ENCODE measurements at places on chromosomes 16 and 17. TPM values are rescaled to one million over a fixed set of nuclear protein-coding genes. Genes with fewer than 3 reads are reported as not detected.

ADGRG3 gene
- not detected for total RNA-seq

PRSS27 gene
- total RNA-seq: not detected

HSPB9 gene
- total RNA-seq: not detected

ZNF668 gene
- total RNA-seq: 8.7 TPM

APOH gene
- total RNA-seq: not detected

TAC4 gene
- not detected for total RNA-seq

METTL2A gene
- total RNA-seq: 27.7 TPM

AOC3 gene
- total RNA-seq: 0.06 TPM

PRSS33 gene
- not detected for total RNA-seq

PLXDC1 gene
- 0.11 TPM for total RNA-seq

OSGIN1 gene
- total RNA-seq: 1.4 TPM

GRCh38 chr17:57132663-57133062 lies 47.6 kb downstream of the AKAP1 start:
- DNase-seq: no peak

DNA sequence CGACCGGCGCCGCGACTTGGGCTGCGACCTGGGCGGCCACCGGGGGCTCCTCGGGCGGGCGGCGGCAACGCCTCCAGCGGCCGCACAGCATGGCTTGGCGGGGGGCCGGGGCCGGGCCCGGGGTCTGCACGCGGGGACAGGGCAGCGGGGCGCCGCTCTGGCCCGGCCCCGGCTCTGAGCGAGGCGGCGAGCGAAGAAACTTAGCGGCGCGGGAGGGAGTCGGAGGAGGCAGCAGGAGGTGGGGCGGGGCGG lies at the start of gene PLCD3:
Gene PLCD3 (minus strand): TSS at position 196 of the 252 bp plus-strand sequence. CDS start 105 bp downstream, at position 91.
- no peak for DNase-seq

DNA sequence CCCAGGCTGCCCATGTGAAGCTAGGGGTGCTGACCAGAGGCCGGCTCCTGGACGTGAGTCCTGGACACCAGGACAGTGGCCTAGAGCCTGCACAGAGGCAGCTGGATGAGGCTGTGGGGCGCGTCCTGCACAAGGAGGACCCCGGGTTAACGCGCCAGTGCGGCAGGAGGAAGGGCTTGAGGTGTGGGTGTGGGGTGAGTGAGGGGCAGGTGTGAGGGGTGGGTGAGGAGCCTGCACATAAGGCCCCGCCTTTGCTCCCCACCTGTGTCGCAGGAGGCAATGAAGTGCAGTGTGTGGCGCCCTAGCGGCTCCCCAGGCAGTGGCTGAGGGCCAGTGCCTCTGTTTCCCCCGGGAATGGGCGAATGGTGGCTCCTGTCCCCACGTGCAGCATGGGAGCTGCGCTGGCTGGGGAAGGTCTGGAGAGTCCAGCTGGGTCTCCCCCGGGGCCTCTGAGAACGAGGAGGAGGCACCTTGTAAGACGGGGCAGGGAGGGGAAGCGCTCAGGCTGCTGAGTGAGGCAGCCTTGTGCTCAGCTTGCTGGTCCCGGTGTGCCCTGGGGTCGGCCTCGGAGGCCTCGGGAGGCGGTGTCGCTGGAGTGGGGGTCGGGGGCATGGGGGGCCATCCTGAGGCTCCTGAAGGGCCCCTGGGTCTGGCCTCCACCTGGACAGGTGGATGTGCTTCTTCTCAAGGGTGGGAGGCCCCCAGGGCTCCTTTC lies 3.2 kb downstream of the CD7 start:
- DNase-seq: no peak

GRCh38 chr16:81349608-81350305 lies 35.0 kb downstream of the GAN start:
- no peak for DNase-seq

- DNase-seq: no peak
These were observed 15.6 kb downstream of the C16orf90 start for GRCh38 chr16:3479654-3480216.

- peak; percentile 36 for DNase-seq
These were observed 69.2 kb downstream of the CDC27 start for GRCh38 chr17:47119746-47120520.

GRCh38 chr17:19714542-19715411 lies 1.6 kb downstream of the SLC47A2 start:
- DNase-seq: no peak

GRCh38 chr16:84209989-84210388 lies 19.0 kb downstream of the ADAD2 start:
- DNase-seq: no peak

DNA sequence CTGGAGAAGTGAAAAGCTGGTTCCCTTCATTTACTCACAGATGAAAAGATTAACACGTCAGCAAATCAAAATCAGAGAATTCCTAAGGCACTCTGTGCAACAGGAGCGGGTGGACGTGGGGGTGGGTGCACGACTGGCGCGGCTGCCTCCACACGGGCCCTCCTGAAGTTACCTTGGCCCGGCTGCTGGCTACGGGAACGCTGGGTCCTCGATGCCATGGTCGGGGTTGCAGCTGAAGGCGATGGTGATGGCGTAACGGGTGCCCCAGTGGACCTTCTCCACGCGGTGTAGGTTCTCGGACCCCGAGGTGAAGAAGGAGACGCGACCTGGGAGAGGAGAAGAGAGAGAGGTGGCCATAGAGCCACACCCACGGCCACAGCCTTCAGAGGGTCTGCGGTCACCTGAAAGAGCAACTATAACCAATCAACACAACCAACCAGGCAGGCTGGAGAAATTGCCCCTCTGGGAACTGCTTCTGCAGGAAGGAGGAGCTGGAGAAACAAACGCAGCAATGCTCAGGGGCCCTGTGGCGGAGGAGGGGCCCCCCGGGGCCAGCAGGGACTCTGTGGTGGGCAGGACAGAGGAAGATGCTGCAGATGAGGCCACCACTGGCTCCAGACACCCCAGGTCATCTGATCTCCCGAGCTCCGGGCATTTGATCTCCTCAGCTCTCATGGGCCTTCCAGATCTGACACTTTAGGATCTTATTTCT lies 20.8 kb downstream of the UTS2R start:
- DNase-seq: no peak

- DNase-seq: no peak
These were observed 18.4 kb downstream of the SOX9 start for GRCh38 chr17:72139212-72139611.

- DNase-seq: no peak
These were observed 421.1 kb upstream of the C16orf82 start for GRCh38 chr16:26645614-26646013.

GRCh38 chr17:48444516-48445247 lies 14.7 kb upstream of the SKAP1 start:
- no peak for DNase-seq

- DNase-seq: peak; percentile 97
These were observed 214.6 kb downstream of the MRTFB start for GRCh38 chr16:14285513-14286367.

DNA sequence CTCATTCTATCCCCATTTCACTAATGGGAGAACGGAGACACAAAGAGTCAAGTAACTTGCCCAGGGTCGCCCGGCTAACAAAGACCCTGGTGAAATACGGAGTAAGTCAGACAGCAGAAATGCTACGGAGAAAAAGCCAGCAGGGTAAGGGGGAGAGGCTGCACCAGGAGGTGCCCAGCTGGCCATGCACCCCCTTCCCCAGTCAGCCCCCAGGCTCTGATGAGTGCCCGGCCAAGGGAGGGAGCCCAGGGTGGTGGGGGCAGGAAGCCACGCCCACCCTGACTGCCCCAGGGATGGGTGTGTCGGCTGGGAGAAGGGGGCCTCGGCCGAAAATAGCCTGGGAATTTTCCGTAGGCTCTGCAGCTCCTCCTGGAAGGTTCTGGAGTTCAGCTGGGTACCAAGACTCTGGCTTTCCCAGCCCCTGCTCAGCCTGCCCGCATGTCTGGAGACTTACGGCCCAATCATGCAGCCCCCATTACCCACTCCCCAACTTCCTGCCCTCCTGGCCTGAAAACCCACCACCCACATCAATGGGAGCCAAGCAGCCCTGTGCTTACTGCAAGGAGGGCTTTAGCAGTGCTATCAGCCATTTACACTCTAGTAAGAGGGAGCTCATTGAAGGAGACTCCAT lies 4.2 kb downstream of the CARHSP1 start:
- no peak for DNase-seq

GRCh38 chr16:56399486-56399885 lies 25.9 kb downstream of the AMFR start:
- DNase-seq: no peak

- no peak for DNase-seq
These were observed 5.7 kb downstream of the IRX5 start for GRCh38 chr16:54936201-54936978.

DNA sequence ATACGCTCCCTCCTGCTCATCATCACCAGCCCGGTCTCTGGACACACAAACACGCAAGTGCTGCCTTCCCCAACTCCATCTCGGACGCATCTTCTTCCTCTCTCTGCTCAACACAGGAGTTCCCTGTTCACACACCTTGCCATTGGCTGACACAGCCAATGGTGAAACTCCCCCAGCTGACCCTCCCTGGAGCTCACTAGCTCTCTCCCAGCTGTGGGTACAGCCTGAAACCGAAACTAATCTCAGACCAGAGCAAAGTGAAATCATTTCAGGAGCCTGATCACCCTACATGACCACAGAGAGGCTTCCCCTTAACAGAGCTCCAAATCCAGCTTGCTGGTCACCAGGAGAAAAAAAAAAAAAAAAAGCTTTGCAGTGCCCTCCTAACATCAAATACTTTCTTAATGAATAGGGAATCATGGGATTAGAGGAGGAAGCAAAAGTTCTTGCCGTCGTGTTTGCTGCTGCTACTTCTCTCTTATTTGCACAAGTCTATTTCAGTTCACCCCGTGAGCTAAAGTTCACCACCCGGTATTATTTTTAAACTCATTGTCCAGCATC lies 8.3 kb downstream of the CUEDC1 start:
- DNase-seq: peak; percentile 77

DNA sequence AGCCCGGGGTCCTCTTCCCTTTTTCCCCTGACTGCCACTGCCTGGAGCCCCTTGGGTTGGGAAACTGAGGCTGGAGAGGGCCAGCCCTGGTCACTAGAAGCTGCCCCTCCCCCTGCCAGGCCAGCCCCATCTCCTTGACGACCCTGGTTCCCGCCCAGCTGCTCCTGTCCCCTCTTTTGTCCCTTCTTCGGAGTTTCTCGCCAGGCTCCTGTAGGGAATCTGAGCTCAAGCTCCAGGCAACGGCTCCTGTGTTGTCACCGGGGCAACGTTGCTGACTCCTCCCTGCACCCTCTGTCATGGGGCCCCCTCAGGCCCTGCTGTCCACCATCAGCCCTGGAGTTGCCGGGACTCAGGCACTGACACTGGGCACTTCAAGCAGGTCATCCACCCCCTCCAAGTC lies 5.7 kb downstream of the LLGL1 start:
- DNase-seq: no peak

DNA sequence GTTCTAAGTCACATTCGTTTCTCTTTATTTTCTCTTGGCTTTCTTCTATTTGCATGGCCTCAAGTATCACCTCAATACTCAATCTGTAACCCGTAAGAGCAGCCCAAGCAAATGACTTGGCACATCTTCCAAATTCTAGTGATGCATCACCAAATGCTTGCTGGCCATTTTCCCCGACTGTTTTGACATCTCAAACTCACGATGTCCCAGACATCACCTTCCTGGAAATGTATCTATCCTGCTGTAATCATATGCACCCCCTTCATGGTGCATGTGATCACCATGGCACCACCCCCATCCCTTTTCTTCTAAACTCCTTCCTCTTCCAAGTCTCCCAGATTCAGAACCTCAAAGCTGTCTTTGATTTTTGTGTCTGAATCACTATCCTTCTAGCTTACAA lies 24.0 kb upstream of the ABCA5 start:
- DNase-seq: no peak

DNA sequence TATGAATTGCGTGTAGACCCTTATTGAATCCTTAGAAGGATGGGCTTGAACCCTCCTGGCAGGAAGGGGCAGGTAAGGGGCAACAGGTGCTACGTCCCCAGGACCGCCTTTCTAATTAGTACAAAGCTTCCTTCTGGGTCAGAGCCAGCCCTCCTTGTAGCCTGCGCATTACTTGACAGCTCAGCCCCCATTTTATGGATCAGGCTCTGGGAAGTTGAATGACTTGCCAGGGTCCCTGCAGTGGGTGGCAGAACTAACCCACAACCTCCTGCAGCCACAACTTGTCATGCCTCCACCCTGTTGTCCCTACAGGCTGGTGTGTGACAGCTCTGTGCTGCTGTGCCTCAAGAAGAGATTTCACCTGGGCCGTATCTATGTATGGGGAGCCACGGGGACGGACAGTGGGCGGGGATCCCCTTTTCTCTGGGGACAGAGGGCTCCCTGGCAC lies 2.7 kb downstream of the MYO15B start:
- no peak for DNase-seq

GRCh38 chr17:14098246-14098645 lies 28.9 kb downstream of the COX10 start:
- DNase-seq: no peak

DNA sequence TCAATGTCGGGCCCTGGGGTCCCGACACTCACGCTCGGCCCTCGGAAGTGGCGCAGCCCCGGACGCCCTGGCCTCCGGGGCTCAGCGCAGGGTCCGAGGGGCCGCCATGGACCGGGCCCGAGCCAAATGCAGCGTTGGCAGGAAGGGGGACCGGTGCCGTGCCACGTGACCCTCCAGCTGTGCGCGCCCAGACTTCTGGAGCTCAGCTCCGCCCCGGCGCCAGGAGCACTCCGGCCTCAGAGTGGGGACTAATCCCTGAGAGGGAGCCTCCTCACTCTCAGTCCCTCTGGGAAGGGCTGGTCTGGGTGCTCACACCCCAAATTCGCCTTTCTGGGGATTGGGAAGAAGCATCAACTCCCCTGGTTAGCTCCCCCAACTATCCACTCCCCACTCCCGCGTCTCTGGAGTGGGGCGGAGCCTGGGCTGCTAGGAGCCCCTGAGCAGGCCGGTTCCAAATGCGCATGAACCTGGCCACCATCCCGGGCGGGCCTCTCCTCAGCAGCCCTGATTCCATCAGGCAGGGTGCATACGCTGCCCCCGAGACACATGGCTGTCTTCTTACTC lies at the start of gene B3GNT9:
Gene B3GNT9 (minus strand): TSS at position 166 of the 564 bp plus-strand sequence. CDS start 513 bp downstream, outside the sequence.
- peak; percentile 78 for DNase-seq

- no peak for DNase-seq
These were observed 25.2 kb downstream of the BCO1 start for GRCh38 chr16:81263470-81264220.

DNA sequence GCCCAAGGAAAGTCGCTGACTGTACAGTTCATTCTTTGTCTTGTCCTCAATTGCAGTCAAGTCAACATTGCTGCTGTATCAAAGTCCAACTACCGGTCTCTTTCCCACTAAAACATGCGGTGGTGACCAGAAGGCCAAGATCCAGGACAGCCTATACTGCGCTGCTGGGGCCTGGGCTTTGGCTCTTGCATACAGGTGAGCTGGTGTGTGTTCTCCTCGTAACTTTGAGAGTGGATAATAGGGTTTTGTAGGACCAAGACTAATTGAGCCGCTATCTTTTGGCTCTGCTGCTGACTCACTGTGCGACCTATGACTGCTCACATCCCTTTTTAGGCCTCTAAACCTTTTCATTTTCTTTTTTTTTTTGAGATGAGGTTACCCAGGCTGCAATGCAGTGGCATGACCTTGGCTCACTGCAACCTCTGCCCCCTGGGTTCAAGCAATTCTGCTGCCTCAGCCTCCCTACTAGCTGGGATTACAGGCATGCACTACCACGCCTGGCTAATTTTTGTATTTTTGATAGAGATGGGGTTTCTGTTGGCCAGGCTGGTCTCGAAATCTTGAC lies 38.7 kb downstream of the PHKB start:
- no peak for DNase-seq

All from Daoy (cell line).